Lower leg skin (tissue), 4 donors: ENCODE measurements at places on chromosomes 11 and 22. TPM values are rescaled to one million over a fixed set of nuclear protein-coding genes. Genes with fewer than 3 reads are reported as not detected.

The MAPK8IP2 gene
- 2.1 TPM for total RNA-seq

The KRTAP5-1 gene
- not detected for total RNA-seq

The ACR gene
- not detected for total RNA-seq

The SHANK2 gene
- total RNA-seq, result 2.5 TPM

The KRTAP5-8 gene
- total RNA-seq, result 1.1 TPM

The MFRP gene
- not detected for total RNA-seq

The DKK3 gene
- 175 TPM for total RNA-seq

DNA sequence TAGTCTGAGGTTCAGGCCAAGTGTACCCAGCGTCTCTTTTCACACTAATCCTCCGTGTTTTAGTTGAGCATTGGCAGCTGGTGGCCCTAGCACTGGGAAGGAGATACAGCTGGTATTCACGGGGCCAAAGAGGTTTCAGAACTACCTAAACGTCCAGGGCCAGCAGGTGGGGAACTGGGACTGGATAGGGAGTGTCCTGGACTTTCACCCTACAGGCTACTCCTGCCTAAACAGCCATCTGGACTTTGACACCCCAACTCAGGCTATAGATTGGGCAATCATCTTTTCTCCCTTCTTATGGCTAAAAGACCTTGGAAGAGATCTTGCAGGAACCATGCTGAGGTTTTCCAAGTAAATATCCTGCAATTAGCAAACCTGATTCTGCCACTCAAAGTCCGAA lies 2.8 kb downstream of the SPON1 start:
- no peak for DNase-seq

DNA sequence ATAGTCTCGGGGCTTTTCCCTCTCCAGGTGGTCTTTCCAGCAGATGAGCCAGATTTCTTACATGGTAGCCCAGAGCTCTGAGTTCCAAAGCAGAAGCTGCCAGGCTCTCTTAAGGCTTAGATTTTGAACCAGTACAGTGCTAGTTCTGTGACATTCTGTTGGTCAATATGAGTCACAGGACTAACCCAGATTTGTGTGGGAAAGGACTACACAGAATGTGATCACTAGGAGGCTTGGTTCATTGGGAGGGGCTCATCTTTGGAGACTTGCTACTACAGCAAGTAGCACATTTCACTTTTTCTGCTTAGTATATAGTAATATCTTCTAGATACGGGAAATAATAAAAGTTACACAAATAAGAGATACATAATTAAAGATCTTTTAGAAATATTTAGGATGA lies 24.1 kb downstream of the RNF214 start:
- DNase-seq, result no peak

DNA sequence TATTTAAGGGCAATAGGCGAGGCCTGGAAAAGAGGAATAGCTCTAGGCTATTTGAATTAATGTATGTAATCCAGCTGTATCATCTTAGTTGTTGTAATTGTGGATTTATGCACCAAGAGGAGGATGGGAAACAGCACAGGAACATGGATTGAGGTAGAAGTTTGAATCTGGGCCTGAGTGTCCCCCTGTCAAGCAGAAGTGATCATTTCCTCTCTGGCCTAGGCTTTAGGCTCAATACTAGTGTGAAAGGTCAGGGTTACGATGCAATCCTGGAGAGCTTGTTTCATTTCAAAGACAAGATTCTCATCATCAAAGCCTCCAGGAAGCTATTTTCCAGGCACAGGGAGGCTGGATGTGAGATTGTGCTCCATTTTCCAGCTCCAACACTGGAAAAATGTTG lies 77.9 kb upstream of the HSD17B12 start:
- DNase-seq, result no peak

- DNase-seq, result no peak
Observed at GRCh38 chr22:32926600-32926999, 125.1 kb downstream of the TIMP3 start.

- DNase-seq, result no peak
Observed at GRCh38 chr22:39946503-39947219, 13.5 kb upstream of the TMA7B start.

DNA sequence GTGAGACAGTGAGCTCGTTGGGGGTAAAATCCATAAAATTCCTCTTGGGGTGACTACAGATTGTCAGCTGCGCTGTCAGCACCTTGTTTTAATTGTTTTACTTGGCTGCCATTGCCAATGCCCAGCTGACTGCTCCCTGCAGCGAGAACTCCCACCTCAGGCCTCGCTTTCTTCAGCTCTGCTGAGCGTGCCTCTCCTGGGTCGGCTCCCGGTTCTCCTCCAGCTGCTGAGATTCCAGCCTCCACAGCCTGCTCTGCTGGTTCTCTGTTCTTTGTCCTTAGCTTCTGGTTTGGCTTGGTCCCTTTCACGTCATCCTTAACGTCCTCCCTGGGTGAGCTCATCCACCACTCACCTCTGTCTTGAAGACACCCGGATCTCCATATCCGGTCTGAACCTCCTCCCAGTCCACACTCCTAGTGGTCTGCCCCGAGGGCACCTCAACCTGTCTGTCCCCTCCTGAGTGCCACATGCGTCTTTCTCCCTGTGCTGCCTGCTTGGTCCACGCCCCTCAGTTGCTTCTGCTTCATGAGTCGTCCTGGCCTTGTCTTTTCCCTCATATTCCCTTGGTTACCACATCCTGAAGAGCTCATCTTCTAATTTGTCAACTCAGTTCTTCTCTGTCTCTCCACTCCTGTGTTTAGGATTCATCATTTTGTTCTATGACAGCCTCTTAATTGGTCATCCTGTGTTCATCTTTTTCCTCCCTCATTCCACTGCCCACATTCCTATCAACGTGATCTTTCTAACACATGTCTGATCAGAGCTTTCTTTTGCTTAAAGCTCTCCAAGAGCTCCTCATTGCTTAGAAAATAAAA lies 35.6 kb downstream of the BMAL1 start:
- no peak for DNase-seq

GRCh38 chr11:65185869-65186341 lies 4.2 kb downstream of the CAPN1 start:
- peak; percentile 81 for DNase-seq

DNA sequence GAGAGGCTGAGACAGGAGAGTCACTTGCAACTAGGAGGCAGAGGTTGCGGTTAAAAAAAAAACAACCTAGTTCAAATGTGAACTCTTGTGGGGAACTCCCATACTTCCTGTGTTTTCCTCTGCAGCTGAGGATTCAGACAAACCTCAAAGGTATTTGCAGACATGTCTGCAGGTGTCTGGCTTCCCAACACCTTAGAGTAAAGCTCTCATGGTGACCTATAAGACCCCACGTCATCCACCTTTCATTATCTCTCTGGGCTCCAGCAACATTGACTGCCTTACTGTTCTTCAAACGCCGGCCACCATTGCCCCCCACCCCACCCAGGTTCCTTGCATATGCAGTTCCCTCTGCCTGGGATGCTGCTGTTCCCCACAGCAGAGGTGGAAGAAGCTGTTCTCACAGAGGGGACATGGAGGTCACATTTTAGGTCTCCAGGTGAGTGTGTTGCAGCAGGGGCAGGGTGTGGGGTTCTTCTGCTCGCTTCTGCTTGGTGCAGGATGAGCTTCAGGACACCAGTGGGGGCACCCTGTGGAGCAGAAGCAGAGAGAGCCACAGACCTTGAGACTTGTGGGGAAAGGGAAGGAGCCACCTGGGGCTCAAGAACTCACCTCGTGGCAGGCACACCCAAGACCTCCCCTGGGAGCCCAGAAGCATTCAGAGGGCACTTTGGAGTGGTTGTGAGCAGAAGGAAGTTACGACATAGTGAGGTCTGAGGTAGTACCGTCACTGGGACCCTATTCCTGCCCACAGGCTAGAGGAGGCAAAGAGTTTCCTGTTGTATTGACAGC lies 203.2 kb downstream of the CSNK2A3 start:
- DNase-seq, result no peak

GRCh38 chr11:120055646-120056045 lies 82.3 kb downstream of the TRIM29 start:
- no peak for DNase-seq

DNA sequence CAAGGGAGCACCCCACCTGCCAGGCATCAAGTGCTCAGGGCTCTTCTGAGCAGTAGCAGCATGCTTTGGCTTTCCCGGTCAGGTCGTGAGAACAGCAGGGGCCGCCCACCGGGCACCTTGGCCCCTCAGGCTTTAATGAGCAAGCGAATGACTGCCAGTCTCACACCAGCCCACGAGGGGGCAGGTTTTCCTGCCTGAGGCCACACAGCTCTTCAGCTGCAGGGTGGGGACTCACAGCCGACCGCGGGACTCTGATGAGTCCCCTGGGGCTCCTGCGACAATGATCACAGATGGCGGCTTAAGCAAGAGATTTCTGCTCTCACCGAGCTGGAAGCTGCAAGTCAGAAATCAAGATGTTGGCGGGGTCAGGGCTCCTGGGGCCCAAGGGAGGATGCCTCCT lies 14.3 kb upstream of the FGF19 start:
- no peak for DNase-seq

GRCh38 chr11:70071996-70072395 lies 6.1 kb upstream of the ANO1 start:
- peak; percentile 70 for DNase-seq

- no peak for DNase-seq
Observed at GRCh38 chr11:32215157-32215556, 124.3 kb downstream of the RCN1 start.

- DNase-seq, result no peak
Observed at GRCh38 chr22:26789951-26790350, 132.6 kb downstream of the MIAT start.

GRCh38 chr11:43903969-43904368 lies 23.3 kb downstream of the ALKBH3 start:
- DNase-seq, result no peak

- no peak for DNase-seq
Observed at GRCh38 chr11:131816051-131816450, 445.6 kb downstream of the NTM start.

DNA sequence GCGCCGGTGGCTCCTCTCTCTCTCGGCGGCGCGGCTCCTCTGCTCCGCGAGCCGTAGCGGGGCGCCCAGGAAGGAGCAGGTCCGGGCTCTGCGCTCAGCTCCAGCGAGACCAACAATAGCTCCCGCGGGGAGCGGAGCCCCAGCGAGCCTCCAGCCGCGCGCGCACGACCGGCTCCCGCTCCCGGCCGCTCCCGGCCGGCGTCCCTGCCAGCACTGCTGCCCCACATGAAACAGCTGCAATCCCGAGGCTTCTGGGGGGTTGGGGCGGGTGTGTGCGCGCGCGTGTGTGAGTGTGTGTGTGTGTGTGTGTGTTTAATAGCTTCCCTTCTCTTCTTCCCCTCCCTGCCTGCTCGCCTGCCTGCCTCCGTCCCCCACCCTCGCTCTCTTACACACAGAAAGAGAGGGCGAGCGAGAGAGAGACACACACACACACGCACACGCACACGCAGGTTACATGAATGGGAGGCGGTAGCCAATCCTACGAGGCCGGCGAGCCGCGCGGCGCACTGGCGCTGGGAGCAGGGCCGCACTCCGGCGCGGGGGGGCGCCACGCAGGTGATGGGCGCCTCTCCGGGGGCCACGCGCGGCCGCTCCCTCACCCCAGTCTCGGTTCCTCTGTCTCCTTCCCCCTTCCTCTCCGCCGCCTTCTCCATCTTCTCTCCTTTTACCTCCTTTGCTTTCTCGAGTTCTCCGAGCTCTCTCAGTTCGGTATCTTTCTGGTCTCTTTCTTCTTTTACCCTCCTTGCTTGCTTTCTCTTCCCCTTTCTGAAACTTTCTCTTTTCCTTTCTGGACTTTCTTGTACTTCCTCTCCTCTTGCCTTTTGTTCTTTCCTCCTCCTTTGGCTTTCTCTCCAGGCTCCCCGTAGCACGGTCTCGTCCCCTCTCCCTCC lies at the start of gene TENM4:
TENM4 (minus strand) TSS at position 460 of the 890 bp plus-strand sequence. CDS start 371,086 bp downstream, outside the sequence.
- peak; percentile 89 for DNase-seq

DNA sequence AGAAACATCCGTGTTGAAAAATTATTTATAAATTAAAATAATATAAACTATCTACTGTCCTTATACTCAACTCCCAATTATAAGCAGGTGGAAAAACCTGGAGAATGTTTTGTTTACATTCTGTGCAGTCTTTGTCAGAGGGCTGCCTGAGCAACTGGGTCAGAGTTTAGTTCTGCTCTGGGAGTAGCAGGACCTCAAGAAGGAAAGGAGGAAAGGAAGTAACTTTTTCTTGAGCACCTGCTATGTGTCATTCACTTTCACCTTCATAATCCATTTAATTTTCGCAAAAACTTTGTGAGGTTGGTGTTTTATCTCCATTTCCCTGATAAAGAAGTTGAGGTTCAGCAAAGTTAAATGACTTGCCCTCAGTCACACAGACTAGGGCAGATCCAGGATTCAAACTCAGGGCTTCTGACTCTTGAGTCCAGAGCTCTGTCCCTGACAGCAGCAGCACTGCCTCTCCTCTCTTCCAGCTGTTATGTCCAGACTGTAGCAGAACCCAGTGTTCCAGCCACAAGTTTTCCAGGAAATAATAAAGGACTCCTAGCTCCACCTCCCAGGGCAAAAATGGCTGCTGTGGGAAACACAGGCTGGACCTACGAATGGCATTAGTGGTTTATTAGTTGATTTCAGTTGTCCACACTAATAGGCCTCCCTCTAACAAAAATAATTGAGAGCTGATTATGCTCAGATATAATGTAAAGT lies 6.4 kb downstream of the CD3E start:
- no peak for DNase-seq

DNA sequence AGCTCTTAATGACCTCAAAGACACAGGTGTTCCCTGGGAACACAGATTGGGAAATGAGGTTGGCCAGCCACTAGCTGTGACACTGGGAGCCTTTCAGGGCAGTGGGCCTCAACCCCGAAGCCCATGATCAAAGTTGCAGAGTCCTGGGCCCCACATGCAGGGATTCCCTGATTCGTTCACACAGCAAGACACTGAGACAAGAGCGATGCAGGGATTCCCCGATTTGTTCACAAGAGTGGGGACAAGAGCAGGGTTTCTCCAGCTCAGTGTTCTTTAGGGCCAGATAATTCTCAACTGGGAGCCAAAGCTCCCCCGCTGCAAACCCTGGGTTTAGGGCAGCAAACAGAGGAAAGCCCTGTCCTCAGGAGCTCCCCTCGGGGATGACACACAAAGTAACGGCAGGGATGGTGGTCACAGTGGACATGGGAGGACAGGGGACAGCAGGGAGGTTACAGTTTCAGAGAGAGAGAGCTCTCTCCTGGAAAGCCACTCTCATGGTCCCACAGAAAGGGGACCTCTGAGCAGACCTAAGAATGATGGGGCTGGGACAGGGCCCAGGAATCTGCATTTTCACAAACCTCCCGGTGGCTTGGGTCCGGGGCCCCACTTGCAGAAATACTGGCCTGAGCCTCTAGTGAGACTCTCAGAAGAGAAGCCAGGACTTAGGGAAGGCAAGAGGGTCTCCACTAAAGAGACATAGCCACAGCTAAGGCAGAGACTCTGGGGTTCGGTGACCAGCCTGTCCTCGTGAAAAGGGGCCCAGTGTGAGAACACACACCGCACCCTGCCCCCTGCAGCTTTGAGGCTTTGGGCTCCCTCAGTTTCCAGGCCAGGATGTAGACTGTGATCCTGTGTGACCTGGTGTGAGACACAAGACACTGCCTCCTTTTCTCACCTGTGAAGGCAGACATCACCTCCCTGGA lies 7.4 kb upstream of the GNAZ start:
- peak; percentile 73 for DNase-seq

DNA sequence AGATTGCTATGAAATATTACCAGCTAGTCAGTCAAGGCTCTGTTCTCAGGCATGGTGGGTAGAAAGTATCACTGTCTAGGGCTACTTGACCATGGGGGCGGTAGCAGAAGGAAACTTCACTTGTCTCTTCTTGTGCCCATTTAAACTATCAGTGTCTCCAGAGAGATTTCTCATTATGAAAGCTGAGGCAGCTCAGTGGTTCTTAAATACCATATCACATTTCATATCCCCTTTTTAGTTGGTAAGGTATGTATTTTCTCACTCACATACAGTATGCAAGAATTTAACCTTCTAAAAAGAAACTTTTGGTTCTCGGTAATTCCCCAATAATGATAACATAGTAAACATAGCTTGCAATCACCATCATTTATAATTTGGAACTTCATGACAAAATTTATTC lies 1180.0 kb upstream of the TENM4 start:
- DNase-seq, result no peak
